ENCODE measurements at places on chromosomes 3 and 15.

GRCh38 chr3:94259291-94259690 is 196.4 kb downstream of the NSUN3 start:
- no peak for DNase-seq

DNA sequence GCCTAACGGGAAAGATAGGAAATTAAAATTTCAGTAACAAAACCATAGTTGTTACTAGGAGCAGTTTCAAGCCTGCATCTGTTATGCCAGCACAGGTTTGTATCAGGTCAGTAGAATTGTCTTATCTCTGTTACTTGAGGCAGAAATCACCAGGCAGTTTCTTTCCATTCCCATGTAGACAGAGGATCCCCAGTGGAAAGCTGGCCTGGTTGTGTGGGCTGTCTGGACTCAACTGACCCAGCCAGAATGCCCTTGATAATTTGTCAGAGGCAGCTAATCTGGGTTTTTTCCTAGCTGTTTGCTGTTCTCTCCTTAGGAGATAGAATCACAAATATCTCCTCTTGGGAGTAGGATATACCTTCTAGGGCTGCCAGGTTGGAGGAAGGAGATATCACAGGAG is 1044.7 kb downstream of the IGSF11 start:
- DNase-seq: no peak

DNA sequence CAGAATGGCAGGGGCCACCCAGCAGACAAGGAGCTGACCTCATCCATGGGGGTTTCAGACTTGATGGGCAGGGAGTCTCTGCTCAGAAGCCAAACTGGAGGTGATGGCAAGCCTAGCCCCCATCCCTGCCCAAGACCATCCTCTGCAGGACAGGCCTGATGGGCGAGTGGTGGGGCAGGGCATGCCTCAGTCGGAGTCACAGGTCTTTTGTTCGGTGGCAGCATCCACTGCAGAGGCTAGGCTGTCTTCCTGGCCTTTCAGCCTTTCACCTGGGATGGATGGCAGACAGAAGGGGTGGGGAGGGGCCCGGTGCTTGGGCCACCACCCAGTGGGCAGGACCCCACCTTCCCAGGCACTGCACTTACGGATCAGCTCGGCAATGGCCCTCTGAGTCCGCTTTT is 44.4 kb downstream of the PTH1R start:
- DNase-seq: no peak

- peak; percentile 52 for DNase-seq
These were observed 219.0 kb upstream of the LINGO1 start for GRCh38 chr15:77851691-77852090.
